ENCODE measurements at places on chromosomes 5 and 9. TPM values are rescaled to one million over a fixed set of nuclear protein-coding genes. Genes with fewer than 3 reads are reported as not detected.

GRCh38 chr5:77379558-77380061 lies 112.5 kb downstream of the WDR41 start:
- no peaks in the 10 kb centered on the region for H3K27me3 ChIP-seq
- H3K4me1 ChIP-seq, result peaks cover 35% of the 10 kb centered on the region
- H3K27ac ChIP-seq, result peak overlapping the region; percentile 82
- H3K36me3 ChIP-seq, result peaks cover 7% of the 10 kb centered on the region
- peak; percentile 51 for DNase-seq
- peak overlapping the region; percentile 2 for H3K4me3 ChIP-seq

DNA sequence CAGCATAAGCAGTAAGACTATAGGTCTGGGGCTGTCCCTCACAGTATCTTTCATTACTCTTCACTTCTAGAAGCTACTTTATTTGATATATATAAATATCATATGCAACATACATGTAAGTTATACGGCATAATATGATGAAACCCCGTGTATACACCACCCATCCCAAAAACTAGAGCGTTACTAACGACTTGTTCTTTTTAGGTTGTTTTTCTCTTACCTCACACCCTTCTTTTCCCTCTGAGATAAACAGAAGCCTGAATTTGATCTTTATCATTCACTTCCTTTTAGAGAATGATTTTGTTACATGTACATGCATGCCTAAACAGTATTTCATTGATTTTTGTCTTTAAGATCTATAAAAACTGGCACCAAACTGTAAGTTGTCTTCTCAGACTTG lies 3.7 kb downstream of the TRMO start:
- H3K36me3 ChIP-seq, result peaks cover 49% of the 10 kb centered on the region
- peaks cover 63% of the 10 kb centered on the region for H3K4me1 ChIP-seq
- peaks cover 2% of the 10 kb centered on the region for H3K27me3 ChIP-seq
- peak overlapping the region; percentile 99 for H3K27ac ChIP-seq
- DNase-seq, result no peak

DNA sequence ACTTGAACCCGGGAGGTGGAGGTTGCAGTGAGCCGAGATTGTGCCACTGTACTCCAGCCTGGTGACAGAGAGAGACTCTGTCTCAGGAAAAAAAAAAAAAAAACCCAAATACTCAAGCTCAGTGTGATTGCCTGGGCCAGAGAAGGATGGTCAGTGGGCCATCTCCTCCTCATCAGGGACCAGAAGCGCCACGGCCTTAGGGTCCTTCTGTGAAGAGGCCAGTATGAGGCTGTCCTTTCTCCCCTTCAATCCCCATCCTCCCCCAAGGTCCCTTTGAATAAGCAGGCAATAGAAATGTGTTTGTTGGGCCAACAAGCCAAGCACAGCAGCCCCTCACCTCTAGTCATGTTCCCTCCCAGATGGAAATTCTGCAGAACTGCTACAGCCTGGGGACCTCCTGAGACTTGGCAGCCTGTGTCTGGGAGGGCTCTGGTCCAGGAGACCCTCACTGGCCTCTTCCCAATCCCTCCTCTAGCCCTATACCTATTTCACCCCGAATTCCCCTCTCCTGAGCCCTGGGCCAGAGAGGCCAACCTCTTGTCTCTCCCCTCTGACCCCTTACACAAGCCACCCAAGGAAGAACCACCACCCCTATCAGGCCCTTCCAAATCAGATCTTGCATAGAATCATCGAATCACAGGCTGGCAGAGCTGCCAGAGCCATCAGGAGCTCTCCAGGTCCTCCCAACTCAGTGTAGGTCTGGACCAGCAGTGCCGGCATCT lies 1.0 kb downstream of the CSF1R start:
- H3K4me1 ChIP-seq, result no peaks in the 10 kb centered on the region
- H3K27me3 ChIP-seq, result peaks cover 54% of the 10 kb centered on the region
- H3K4me3 ChIP-seq, result no peak overlapping the region

DNA sequence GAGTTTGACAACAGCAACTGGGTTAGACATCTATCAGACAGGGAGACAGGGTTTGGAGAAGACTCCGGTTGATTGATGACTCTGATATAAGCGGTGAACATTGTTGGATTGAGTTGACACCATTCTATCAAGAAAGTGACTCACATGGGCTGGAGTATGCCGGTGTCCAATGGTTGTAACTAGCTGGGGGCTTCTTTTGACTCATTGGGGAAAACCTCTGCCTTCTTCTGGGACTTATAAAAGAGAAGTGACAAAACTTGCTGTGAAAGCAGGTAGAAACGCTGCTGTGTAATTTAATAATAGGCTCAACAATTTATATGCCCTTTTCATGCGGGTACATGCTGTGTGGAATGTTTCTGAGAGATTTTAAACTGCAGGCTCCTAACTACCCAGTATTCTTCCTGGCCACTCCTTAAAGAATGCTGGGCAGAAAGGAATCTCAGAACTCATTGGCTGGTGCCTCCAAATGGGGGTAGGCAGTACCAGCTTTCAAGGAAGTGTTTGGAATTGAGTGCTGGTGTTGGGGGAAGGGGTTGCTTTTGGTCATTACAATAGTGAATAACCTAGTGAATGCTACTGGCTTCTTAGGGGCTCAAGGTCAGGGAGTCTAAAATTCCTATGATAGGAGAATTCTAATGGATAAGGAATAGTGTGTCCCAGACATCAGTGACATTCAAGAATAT lies 43.9 kb downstream of the FYB1 start:
- H3K36me3 ChIP-seq, result peaks cover 75% of the 10 kb centered on the region
- peak overlapping the region; percentile 93 for H3K27ac ChIP-seq
- H3K27me3 ChIP-seq, result no peaks in the 10 kb centered on the region
- H3K4me3 ChIP-seq, result peak overlapping the region; percentile 71
- H3K4me1 ChIP-seq, result peaks cover 95% of the 10 kb centered on the region

- no peaks in the 10 kb centered on the region for H3K36me3 ChIP-seq
- peaks cover 17% of the 10 kb centered on the region for H3K4me1 ChIP-seq
- no peak for DNase-seq
- no peak overlapping the region for H3K4me3 ChIP-seq
These were observed 82.8 kb downstream of the SLC1A3 start for GRCh38 chr5:36689225-36689624.

DNA sequence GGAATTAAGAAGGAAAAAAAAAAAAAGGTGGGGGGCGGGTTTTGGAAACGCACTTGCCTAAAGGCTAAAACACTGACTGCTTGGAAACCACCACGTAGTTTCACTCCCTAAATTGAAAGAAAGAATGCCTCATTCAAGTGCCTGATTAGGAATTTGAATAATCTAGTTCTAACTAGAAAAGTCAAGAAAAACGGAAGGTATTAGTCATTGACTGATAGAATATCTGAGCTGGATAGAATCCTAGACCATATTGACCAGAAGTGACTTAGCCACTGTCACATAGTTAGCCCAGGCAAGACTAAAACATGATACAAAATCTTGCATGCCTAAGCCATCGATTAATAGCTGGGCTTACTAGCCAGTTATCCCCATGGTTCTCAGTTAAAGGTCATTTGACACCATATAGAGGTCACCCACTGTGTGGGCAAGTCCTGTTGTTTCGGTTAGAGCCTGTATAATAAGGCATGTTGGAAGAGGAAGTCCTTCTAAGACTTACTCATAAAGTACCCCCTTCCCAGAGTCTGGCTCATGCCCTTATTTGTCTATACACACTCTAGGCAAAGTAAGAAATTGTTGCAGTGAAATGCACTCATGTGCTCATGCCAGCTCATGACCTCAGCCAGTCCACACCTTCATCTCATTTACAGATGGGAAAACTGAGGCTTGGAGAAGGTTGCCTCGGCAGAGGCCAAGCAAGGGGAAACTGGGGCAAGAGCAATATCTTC lies 40.2 kb downstream of the SH3RF2 start:
- no peak for DNase-seq
- no peak overlapping the region for H3K4me3 ChIP-seq
- no peaks in the 10 kb centered on the region for H3K4me1 ChIP-seq

GRCh38 chr9:17881371-17881770 lies 302.5 kb downstream of the SH3GL2 start:
- H3K27me3 ChIP-seq, result no peaks in the 10 kb centered on the region
- no peak for DNase-seq
- H3K4me1 ChIP-seq, result no peaks in the 10 kb centered on the region

DNA sequence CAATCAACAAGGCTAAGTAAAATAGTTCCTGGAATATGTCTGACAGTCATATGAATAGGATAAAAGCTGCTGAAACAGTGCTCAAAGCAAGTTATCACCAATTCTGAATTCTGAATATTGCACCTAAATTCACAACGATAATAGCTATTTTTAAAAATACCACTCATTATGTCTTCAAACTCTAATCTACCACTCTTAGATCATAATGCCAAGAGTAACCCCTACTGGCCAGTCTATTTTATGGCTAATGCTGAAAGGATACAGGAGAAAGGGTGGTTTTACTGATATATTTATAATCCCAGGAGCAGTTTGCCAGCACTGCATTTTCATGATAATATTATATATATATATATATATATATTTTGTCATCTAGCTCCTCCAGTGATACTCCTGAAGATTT lies 232.8 kb downstream of the PDE4D start:
- no peak overlapping the region for H3K27ac ChIP-seq
- peaks cover 3% of the 10 kb centered on the region for H3K27me3 ChIP-seq
- no peaks in the 10 kb centered on the region for H3K36me3 ChIP-seq
- H3K4me1 ChIP-seq, result peaks cover 27% of the 10 kb centered on the region
- H3K4me3 ChIP-seq, result no peak overlapping the region
- DNase-seq, result no peak

DNA sequence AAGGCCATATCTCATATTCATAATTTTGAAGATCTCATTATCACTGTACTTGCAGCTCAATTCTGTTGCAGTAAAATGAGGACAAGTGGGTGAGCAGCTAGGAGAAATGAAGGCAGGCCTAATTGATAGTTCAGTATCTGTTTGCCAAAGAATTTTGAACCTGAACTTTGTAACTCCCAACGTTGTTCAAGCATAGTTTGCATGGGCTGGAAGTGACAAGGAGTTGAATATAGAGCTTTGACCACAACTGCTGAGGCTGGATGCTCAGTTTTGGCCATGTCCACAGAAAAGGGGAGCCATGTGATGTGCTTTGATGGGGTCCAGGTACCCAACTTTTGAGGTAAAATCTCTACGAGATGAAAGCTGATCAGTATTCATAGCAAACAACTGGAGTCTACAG lies 177.5 kb downstream of the NXNL2 start:
- H3K36me3 ChIP-seq, result no peaks in the 10 kb centered on the region
- H3K27me3 ChIP-seq, result no peaks in the 10 kb centered on the region
- no peaks in the 10 kb centered on the region for H3K4me1 ChIP-seq
- no peak overlapping the region for H3K4me3 ChIP-seq
- no peak overlapping the region for H3K27ac ChIP-seq

GRCh38 chr5:67896930-67897313 lies 318.6 kb upstream of the PIK3R1 start:
- no peaks in the 10 kb centered on the region for H3K27me3 ChIP-seq
- H3K36me3 ChIP-seq, result no peaks in the 10 kb centered on the region
- H3K4me1 ChIP-seq, result no peaks in the 10 kb centered on the region
- H3K4me3 ChIP-seq, result no peak overlapping the region
- no peak overlapping the region for H3K27ac ChIP-seq
- DNase-seq, result no peak

DNA sequence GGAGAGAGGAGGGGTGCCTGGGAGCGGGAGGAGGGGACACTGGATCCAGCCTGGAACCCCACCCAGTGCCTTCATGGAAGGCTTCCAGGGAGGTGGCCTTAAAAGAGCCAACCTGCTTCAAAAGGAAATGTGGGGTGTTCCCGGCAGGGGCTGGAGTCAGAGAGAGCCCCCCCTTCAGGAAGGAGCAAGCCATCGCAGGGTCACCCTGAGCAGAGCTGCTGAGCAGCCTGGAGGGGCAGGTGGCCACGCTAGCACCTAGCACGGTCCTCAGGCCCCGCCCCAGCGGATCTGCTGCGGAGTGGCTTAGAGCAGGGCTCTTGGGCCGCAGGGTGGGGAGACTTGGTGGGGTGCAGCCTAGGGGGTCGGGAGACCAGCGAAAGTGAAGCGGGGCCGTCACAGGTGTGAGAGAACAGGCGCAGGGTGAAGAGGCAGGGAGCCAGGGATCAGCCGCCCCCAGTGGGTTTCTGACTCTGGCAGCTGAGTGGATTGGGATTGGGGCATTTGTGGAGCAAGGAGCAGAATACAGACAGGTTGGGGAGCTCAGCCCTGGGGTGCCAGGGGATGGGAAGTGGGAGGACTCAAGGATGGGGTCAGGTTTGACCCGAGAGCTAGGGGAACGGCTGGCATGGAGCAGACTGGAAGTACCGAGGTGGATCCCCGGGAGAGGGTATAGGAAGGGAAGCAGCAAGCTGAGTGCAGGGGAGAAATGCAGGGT lies 1.5 kb downstream of the LCN2 start:
- H3K4me3 ChIP-seq, result no peak overlapping the region
- no peak overlapping the region for H3K27ac ChIP-seq
- H3K36me3 ChIP-seq, result no peaks in the 10 kb centered on the region
- peaks cover 4% of the 10 kb centered on the region for H3K4me1 ChIP-seq

- H3K27me3 ChIP-seq, result no peaks in the 10 kb centered on the region
- no peak for DNase-seq
- H3K4me3 ChIP-seq, result no peak overlapping the region
- H3K27ac ChIP-seq, result no peak overlapping the region
These were observed 12.6 kb downstream of the HABP4 start for GRCh38 chr9:96462541-96462940.

DNA sequence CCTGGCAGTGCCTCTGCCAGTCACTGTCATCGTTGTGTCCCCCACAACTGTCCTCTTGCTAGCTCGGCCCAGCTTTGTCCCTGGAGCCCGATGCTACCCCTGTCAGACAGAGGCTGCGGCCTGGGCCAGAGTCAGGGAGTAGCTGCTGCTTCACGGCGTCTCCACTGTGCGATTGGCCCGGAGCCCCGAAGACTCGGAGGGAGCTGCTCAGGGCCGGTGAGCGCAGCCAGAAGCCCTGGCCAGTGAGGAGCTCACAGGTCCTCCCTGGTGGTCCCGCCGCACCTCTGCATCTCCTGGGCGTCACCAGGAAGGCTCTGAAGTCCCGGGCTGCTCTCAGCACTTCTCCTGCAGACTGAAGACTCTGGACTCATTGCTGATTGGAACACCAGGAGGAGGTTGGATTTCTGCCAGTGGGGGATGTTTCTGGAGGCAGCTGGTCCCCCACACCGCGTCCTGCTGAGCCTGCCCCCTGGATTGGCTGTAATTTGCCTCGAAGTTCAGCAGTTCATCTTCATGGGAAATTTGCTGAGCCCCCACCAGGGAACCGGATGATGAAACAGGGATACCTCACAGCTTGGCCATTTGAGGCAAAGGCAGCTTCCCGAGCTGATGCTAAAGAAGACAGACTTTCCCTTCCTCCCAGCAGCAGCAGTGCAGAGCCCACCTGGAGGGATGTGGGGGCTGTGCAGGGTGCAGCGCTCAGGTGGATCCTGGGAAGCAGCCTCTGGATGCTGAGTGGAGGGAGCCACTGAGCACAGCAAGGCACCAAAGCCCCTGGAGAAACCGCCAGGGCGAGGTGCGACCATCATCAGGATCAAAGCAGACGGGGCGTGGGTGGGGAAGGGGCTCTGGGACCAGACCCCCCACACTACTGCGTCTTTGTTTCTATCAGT lies 45.6 kb downstream of the USP20 start:
- H3K36me3 ChIP-seq, result peaks cover 54% of the 10 kb centered on the region
- H3K4me1 ChIP-seq, result peaks cover 31% of the 10 kb centered on the region
- no peak overlapping the region for H3K4me3 ChIP-seq
- H3K27ac ChIP-seq, result no peak overlapping the region

NUP188 gene
- 87.7 TPM for total RNA-seq

PCDHGB6 gene
- total RNA-seq, result not detected

ARSI gene
- total RNA-seq, result not detected
